ENCODE measurements at places on chromosomes 2 and 18.

- no peak for DNase-seq
Measured at GRCh38 chr18:63073481-63073880, 246.1 kb downstream of the BCL2 start.

DNA sequence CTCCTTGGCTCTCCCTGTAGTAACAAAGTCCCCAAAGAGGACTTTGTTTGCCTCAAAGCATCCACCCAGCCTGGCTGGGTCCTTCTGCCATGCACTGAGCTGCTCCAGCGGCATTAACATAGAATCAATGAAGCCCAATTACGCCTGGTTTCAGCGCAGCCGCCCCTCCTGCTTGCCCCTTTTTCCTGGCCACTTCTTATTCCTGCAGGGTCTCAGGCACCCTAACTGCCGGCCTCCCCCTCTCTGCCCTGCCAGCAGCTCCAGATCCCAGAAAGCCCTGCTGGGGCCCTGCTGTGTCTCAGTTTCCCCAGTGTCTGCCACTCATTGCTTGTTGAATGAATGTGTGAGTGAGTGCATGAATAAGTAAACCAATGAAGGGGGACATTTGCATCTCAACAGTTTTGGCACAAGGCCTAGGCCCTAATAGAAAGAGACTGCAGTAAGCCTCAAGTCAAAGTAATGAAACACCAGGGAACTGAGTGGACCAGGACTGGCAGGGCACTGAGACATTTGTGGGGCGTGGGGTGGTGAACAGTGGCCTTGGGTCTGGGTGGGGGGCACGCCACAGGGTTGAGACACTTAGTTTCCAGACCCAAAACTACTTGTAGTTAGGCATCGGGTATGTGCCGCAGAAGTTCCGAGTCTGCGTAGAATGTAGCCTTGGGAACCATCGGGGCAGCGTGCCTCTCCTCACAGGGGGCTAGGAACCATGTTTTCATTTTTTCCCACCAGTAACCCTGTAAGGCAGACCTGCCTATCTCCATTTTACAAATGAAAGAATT, 60.6 kb downstream of the SMAD7 start:
- no peak for DNase-seq

GRCh38 chr2:233603520-233603919, 13.9 kb upstream of the UGT1A8 start:
- DNase-seq: no peak

DNA sequence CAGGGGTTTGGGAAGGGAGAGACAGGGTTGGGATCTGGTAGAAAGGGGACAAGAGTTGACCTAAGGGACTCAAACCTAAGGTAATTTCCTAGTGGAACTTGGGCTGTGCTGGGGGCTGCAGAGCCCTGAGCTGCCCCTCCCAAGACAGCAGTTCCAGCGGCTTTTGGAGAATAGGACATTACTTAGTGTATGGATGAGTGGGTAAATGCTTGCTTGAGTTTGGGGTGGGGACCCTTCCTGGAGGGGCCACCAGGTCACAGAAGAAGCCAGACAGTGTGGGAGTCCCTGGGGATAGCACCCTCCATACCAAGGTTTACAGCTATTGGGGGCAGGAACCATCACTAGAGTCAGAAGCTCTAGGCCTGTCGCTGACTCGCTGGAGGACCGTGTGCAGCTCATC, 111.5 kb downstream of the CAPN13 start:
- DNase-seq: no peak

DNA sequence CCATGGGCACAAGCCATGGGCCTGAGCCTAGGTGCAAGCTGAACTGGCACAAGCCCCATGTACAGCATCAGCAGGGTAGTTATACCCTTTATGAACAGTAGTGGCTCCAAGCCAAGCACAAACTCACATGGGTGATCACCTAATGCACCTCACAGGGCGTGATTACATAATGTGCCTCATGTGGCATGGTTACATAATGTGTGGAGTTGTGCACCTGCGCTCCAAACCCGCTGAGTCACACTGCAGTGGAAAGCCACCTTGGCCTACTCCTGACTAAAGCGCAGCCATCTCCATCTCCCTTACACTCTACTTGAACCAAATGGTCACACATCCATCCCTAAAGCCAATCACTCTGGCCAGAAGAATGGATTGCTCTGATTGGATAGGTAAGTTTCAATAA, 279.7 kb downstream of the MBD2 start:
- DNase-seq: no peak

GRCh38 chr2:96662360-96662759, 19.8 kb downstream of the FER1L5 start:
- DNase-seq: no peak

- DNase-seq: no peak
Measured at GRCh38 chr18:49304751-49305150, 155.7 kb downstream of the DYM start.

- no peak for DNase-seq
Measured at GRCh38 chr2:108923019-108923700, 65.9 kb downstream of the EDAR start.
